ENCODE measurements at places on chromosomes 2 and 18. TPM values are rescaled to one million over a fixed set of nuclear protein-coding genes. Genes with fewer than 3 reads are reported as not detected.

- H3K4me1 ChIP-seq = no peaks in the 10 kb centered on the region
- DNase-seq = no peak
- no peaks in the 10 kb centered on the region for H3K36me3 ChIP-seq
- no peak overlapping the region for H3K4me3 ChIP-seq
- no peak overlapping the region for H3K27ac ChIP-seq
- no peaks in the 10 kb centered on the region for H3K27me3 ChIP-seq
Observed at GRCh38 chr2:63403820-63404219, 184.5 kb downstream of the WDPCP start.

DNA sequence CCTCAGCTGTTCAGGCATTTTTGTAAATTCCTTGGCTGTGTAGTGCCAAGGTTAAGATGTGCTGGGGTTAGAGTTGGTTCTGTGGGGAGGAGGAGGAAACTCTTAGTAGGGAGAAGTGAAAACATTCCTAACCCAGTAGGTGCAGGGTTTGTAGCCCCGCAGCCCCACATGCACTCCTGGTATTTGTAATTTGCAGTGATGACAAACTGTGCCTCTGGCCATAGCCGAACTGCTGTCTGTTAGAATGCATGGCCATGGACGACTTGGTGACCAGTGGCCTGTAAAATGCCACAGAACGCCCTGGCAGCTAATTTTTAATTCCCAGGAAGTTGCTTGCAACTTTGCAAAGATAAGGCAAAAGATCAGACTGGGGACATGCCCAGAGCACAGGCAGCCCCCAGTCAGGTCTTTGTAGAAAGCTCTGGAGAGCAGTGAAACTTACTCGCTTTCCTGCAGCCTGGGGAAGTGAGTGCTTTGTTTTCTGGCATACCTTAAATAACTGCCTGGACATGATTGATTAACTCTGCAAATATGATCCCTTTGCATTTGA, 38.4 kb downstream of the LYPD6B start:
- no peak overlapping the region for H3K27ac ChIP-seq
- H3K4me3 ChIP-seq = no peak overlapping the region
- peaks cover 10% of the 10 kb centered on the region for H3K27me3 ChIP-seq
- H3K36me3 ChIP-seq = no peaks in the 10 kb centered on the region

DNA sequence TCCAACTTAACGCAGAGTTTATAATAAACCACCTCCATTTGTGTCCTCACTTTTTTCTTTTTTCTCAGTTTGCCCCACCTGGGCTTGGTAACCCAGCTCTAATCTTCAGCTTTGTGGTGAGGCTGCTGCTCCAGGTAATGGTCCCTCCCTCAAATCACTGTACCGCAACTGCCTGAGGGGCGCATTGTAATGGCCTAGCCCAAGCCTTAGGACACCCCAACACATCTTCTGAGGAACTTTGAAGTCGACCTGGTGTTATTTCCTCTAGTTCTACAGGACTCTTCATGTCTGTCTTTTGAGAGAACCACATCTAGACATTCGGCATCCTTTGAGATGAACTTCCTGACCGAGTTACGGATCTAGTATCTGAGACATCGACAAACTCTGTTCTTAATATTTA, 99.7 kb downstream of the PLEKHM3 start:
- no peak overlapping the region for H3K4me3 ChIP-seq
- no peak for DNase-seq
- no peaks in the 10 kb centered on the region for H3K27me3 ChIP-seq
- H3K27ac ChIP-seq = no peak overlapping the region

- DNase-seq = no peak
- peaks cover 2% of the 10 kb centered on the region for H3K36me3 ChIP-seq
- H3K27me3 ChIP-seq = no peaks in the 10 kb centered on the region
- H3K27ac ChIP-seq = no peak overlapping the region
- H3K4me3 ChIP-seq = no peak overlapping the region
- H3K4me1 ChIP-seq = peaks cover 9% of the 10 kb centered on the region
Observed at GRCh38 chr2:234378440-234378839, 118.4 kb downstream of the ARL4C start.

The CLEC4F gene
- total RNA-seq = not detected

DNA sequence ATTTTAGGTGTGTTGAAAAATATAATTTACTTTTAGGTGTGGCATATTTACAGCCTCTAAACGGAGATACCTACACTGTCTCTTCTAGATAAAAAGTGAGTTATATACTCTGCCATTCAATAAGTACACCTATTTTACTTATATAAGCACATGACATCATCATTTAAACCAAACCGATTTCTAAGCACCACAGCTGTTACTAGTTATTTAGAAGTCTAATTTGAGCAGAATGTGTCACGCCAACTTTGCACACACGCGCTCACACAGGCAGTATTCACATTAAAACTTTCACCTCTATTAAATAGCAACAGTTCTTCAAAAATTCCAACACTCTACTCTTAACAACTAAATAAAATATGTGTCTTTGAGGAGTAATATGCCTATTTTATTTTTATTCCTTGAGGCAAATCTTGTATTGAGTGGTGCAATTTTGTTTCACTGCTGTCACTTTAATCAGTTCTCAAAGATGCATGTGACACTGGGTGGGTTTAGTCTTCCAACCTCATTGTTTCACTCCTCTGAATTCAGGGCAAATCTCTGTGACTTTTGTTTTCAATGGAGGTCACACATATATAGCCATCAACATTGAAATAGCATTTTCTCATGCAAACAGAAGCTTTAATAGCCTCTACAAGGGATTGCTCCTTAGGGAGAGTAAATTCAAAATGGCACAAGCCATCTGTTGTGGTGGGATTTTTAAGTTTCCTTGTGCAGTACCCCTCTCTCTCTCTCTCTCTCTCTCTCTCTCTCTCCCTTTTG, 721.0 kb downstream of the PLCL1 start:
- no peaks in the 10 kb centered on the region for H3K36me3 ChIP-seq
- no peaks in the 10 kb centered on the region for H3K4me1 ChIP-seq
- H3K27me3 ChIP-seq = no peaks in the 10 kb centered on the region
- H3K27ac ChIP-seq = no peak overlapping the region

All from activated CD8-positive, alpha-beta T cell treated with anti-CD3 and anti-CD28 coated beads, Interleukin-2, amount 10 ng/mL, durations not matched to agents 7 days and 5 days (primary cell).